Activated CD8-positive, alpha-beta T cell treated with anti-CD3 and anti-CD28 coated beads, Interleukin-2, amount 10 ng/mL, durations not matched to agents 7 days and 5 days (primary cell): ENCODE measurements at places on chromosomes 6 and 20. TPM values are rescaled to one million over a fixed set of nuclear protein-coding genes. Genes with fewer than 3 reads are reported as not detected.

GRCh38 chr6:33785778-33786177 is 3.2 kb downstream of the LEMD2 start:
- no peak overlapping the region for H3K4me3 ChIP-seq
- H3K27me3 ChIP-seq = no peaks in the 10 kb centered on the region
- no peak overlapping the region for H3K27ac ChIP-seq
- peaks cover 52% of the 10 kb centered on the region for H3K36me3 ChIP-seq

DNA sequence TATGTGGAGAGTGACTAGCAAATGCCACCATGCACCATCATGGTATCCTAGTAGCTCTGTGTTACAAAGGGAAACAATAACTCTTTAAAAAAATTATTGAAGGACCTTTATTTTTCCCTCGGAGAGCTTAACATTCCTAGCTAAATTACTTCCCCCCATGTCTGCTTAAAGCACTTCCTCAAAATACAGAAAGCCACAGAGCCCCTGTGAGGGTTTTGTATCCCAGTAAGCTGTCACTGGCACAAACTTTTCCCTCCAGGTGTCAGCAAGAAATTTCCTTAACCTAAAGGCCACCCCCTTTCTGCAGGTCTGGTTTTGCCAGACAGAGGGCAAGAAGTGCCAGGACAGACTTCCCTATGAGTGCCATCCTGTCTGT is 340.0 kb upstream of the PRDM1 start:
- H3K4me1 ChIP-seq = peaks cover 19% of the 10 kb centered on the region
- no peaks in the 10 kb centered on the region for H3K36me3 ChIP-seq
- DNase-seq = no peak
- no peak overlapping the region for H3K27ac ChIP-seq

DNA sequence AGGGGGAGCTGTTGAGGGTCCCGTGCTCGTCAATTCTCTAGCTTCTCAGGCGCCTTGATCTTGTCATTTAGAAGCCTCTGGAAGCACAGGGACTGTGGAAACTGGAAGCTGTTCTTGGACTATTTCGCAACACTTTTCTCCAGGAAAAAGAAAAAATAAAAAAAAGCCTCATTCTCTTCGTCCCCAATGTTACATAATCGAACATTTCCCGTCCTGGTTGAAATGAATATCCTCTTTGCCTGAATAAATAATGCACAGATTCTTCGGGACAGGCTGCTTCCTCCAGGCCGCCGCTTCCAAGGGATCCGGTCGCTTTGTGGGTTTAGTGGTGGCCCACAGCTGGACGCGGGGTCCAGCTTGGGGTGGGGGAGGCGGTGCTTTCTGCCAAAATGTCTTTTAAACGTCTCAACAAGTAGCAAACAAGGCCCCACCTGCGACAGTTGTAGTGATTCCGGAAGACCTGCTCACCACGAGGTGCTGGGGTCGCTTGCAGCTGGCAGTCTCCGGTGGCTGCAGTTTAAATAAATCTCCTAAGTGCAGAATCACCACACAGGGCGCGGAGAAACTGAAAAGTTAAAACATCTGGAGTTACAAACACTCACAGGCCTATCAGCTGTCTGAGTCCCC is 125.9 kb upstream of the ESR1 start:
- no peaks in the 10 kb centered on the region for H3K36me3 ChIP-seq
- H3K27ac ChIP-seq = no peak overlapping the region
- peaks cover 11% of the 10 kb centered on the region for H3K4me1 ChIP-seq
- peaks cover 8% of the 10 kb centered on the region for H3K27me3 ChIP-seq
- peak; percentile 24 for DNase-seq
- no peak overlapping the region for H3K4me3 ChIP-seq

DNA sequence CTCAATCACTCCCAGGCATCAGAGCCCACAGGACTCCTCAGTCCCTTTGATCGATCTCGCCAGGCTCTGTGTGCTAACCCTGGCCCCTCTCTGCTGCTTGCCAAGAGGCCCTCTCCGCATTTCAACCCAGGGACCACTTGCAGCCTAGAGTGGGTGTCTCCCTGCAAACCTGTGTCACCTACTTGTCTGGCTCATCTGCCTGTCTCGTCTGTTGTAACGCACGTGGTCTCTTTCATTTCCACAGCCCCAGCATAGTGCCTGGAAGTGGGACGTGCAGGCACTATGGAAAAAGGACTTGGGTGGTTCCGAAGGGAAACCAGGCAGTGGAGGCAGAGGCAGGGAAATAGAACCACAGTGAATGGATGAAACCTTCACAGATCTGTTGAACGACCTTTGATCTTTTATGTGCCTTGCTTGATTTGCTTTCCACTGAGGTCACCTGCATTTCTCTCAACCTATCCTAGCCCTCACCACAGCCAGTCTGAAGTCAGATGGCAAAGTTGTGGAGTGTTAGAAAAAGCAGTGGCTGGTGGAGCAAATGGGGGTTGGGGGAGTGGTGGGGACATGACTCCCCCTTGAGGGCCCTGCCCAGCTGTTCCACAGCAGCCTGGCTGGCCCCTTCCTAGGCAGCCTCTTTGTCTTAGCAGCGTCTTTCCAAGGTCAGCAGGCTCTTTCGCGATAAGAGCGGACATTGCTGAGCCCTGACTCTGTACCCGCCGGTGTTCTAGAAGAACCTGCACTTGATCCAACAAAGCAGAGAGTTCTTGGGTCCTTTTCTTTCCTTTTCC is 55.8 kb upstream of the TAGAP start:
- H3K27ac ChIP-seq = peak overlapping the region; percentile 40
- no peaks in the 10 kb centered on the region for H3K27me3 ChIP-seq
- DNase-seq = no peak

DNA sequence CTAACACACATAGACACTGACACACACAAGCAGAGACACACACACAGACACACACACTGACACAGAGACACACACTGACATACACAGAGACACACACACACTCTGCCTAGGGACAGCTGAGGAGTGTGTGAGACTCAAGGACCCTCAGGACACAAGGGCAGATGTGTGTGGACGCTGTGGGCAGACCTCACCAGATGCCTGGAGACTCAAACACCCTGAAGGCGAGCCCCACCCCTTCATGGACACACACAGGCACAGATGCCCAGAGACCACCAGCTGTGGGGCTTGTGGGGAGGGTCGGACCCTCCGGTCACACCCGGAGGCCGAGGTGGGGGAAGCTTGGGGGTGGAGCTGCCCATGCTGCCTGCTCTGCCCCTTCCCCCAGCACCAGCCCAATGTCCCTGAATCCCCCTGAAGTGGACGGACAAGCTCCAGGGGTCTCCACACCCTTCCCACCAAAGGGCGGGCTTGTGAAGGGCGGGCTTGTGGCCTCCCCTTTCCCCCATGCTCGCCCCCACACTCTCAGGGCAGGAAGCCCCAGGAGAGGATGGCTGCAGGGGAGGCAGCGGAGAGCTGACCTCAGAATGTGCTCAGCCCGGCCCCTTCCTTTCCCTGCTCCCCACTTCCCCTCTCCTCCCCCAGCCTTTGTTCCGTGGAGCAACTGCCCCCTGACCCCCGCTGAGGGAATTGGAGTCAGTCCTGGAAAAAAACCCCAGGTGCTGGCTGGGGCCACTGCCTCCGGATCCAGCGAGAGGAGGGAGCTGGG is 13.9 kb upstream of the ABHD16B start:
- H3K4me3 ChIP-seq = no peak overlapping the region
- H3K36me3 ChIP-seq = no peaks in the 10 kb centered on the region
- DNase-seq = peak; percentile 37
- H3K27ac ChIP-seq = no peak overlapping the region
- peaks cover 37% of the 10 kb centered on the region for H3K4me1 ChIP-seq

GRCh38 chr6:133288662-133289061 is 47.5 kb downstream of the EYA4 start:
- H3K27me3 ChIP-seq = no peaks in the 10 kb centered on the region
- no peak for DNase-seq
- H3K27ac ChIP-seq = no peak overlapping the region
- no peak overlapping the region for H3K4me3 ChIP-seq

DNA sequence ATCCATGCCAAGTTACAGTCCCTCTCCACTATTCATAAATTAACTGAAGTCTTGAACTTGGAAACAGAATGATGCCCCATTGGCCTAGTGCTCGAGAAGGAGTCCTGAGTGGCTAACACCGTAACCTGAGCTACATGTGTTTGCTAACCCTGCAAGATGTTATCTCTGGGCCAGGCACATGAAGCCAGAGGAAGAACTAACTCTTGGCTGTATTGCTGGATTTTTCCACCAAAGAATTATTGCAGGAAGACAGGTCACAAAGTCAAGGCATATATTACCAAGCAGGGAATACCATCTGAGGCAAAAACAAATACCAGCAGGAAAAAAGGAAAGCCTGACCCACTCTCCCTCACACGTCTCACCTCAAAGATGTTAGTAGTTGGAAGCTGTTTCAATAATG is 148.9 kb upstream of the PHACTR1 start:
- no peak overlapping the region for H3K27ac ChIP-seq
- DNase-seq = no peak

GRCh38 chr20:60228255-60228654 is 270.0 kb downstream of the CDH26 start:
- no peak overlapping the region for H3K27ac ChIP-seq
- no peak overlapping the region for H3K4me3 ChIP-seq
- no peaks in the 10 kb centered on the region for H3K36me3 ChIP-seq
- no peak for DNase-seq
- peaks cover 2% of the 10 kb centered on the region for H3K27me3 ChIP-seq

- peaks cover 7% of the 10 kb centered on the region for H3K4me1 ChIP-seq
- no peak for DNase-seq
- H3K36me3 ChIP-seq = no peaks in the 10 kb centered on the region
- no peaks in the 10 kb centered on the region for H3K27me3 ChIP-seq
- no peak overlapping the region for H3K4me3 ChIP-seq
Measured at GRCh38 chr6:1657116-1657770, 47.5 kb downstream of the FOXC1 start.

The RSPO3 gene
- total RNA-seq = not detected

The CGAS gene
- total RNA-seq = 32.4 TPM

GRCh38 chr6:22326500-22326899 is 29.7 kb upstream of the PRL start:
- no peaks in the 10 kb centered on the region for H3K36me3 ChIP-seq
- no peaks in the 10 kb centered on the region for H3K4me1 ChIP-seq
- no peak for DNase-seq
- H3K27me3 ChIP-seq = no peaks in the 10 kb centered on the region
- no peak overlapping the region for H3K27ac ChIP-seq

The ULBP2 gene
- total RNA-seq = 0.60 TPM

GRCh38 chr6:132405143-132405915 is 4.1 kb upstream of the MOXD1 start:
- no peaks in the 10 kb centered on the region for H3K36me3 ChIP-seq
- peaks cover 7% of the 10 kb centered on the region for H3K4me1 ChIP-seq
- peaks cover 27% of the 10 kb centered on the region for H3K27me3 ChIP-seq
- no peak for DNase-seq
- H3K4me3 ChIP-seq = no peak overlapping the region

- H3K4me1 ChIP-seq = peaks cover 86% of the 10 kb centered on the region
Measured at GRCh38 chr20:32510601-32511357, 74.4 kb downstream of the NOL4L start.

- H3K4me1 ChIP-seq = no peaks in the 10 kb centered on the region
- DNase-seq = no peak
- peaks cover 10% of the 10 kb centered on the region for H3K27me3 ChIP-seq
- no peak overlapping the region for H3K27ac ChIP-seq
- H3K36me3 ChIP-seq = no peaks in the 10 kb centered on the region
- H3K4me3 ChIP-seq = no peak overlapping the region
Measured at GRCh38 chr6:119594907-119595306, 245.3 kb upstream of the MAN1A1 start.

- H3K27ac ChIP-seq = no peak overlapping the region
- no peaks in the 10 kb centered on the region for H3K27me3 ChIP-seq
- peak; percentile 17 for DNase-seq
- no peak overlapping the region for H3K4me3 ChIP-seq
- H3K4me1 ChIP-seq = peaks cover 30% of the 10 kb centered on the region
Measured at GRCh38 chr6:45595010-45595851, 217.5 kb upstream of the SUPT3H start.

DNA sequence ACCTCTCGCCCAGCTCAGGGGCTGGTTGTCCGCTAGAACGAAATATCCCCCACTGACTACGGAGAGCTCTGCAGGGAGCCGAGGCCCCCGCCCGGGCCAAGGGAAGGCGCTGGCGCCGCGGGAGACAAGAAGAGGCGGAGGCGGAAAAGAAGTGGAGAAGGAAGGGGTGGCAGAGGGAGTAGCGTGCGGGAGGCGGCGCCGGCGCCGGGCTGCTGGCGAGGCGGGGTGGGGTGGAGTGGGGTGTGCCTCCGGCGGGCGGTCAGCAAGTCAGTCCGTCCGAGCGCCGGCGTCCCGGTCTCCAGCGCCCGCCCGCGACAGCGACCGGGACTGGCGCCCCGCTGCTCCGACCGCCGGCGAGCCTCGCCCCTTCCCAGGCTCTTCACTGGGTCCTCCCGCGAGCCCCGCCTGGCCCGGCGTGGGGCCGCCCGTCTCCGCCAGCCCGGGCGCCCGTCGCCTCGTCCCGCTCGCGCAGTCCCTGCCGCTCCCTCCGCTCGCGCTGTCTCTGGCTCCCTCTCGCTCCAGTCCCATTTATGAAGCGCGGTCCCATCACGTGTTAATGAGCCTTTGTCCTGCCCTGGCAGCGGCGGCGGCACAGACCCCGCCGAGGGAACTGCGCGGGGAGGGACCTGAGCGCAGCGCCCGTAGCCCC is at the start of gene CNR1:
TSS of gene CNR1 (minus strand) at position 504 of the 649 bp plus-strand sequence. CDS start 21,073 bp downstream, outside the sequence.
- peaks cover 58% of the 10 kb centered on the region for H3K27me3 ChIP-seq
- H3K4me1 ChIP-seq = peaks cover 10% of the 10 kb centered on the region
- peak; percentile 25 for DNase-seq

GRCh38 chr6:151475653-151476523 is 17.9 kb upstream of the CCDC170 start:
- no peak overlapping the region for H3K4me3 ChIP-seq
- DNase-seq = peak; percentile 69
- no peaks in the 10 kb centered on the region for H3K36me3 ChIP-seq
- no peaks in the 10 kb centered on the region for H3K27me3 ChIP-seq
- peaks cover 8% of the 10 kb centered on the region for H3K4me1 ChIP-seq

GRCh38 chr6:117018771-117019170 is 141.7 kb downstream of the RFX6 start:
- no peak for DNase-seq
- H3K36me3 ChIP-seq = no peaks in the 10 kb centered on the region
- no peak overlapping the region for H3K27ac ChIP-seq

The MCHR2 gene
- total RNA-seq = not detected

- DNase-seq = no peak
- no peaks in the 10 kb centered on the region for H3K4me1 ChIP-seq
- no peak overlapping the region for H3K27ac ChIP-seq
- peaks cover 58% of the 10 kb centered on the region for H3K36me3 ChIP-seq
- H3K4me3 ChIP-seq = no peak overlapping the region
Measured at GRCh38 chr20:3193806-3194616, 10.5 kb downstream of the DDRGK1 start.

DNA sequence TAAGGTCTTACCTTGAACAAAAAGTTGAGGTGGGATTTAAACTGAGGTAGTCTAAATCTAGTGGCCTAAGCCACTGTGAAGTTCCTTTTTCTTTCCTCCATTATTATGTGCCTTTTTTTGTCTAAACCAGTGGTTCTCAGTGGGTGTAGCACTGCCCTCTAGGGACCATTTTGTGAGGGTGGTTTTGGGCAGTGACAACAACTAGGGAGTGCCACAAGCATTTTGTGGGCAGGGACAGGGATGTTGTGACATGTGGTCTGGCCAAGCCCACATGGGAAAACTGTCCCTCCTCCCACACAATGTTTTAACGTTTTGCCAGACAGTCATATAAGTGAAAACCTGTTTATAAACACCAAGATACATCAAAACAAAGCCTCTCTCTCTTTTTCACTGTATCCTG is 899.4 kb upstream of the FLRT3 start:
- DNase-seq = no peak
- no peak overlapping the region for H3K27ac ChIP-seq
- H3K36me3 ChIP-seq = no peaks in the 10 kb centered on the region
- no peaks in the 10 kb centered on the region for H3K27me3 ChIP-seq

- no peak overlapping the region for H3K4me3 ChIP-seq
- H3K36me3 ChIP-seq = no peaks in the 10 kb centered on the region
- no peaks in the 10 kb centered on the region for H3K4me1 ChIP-seq
- no peaks in the 10 kb centered on the region for H3K27me3 ChIP-seq
- no peak overlapping the region for H3K27ac ChIP-seq
- DNase-seq = no peak
Measured at GRCh38 chr20:14295238-14295637, 42.2 kb downstream of the FLRT3 start.

The PHACTR3 gene
- not detected for total RNA-seq

The MEI4 gene
- not detected for total RNA-seq
